ENCODE measurements at places on chromosomes 7 and 10.

GRCh38 chr7:126700807-126701604, 551.7 kb downstream of the GRM8 start:
- no peak for DNase-seq

- no peak for DNase-seq
Measured at GRCh38 chr7:44748948-44749731, 493 bp downstream of the ZMIZ2 start.

DNA sequence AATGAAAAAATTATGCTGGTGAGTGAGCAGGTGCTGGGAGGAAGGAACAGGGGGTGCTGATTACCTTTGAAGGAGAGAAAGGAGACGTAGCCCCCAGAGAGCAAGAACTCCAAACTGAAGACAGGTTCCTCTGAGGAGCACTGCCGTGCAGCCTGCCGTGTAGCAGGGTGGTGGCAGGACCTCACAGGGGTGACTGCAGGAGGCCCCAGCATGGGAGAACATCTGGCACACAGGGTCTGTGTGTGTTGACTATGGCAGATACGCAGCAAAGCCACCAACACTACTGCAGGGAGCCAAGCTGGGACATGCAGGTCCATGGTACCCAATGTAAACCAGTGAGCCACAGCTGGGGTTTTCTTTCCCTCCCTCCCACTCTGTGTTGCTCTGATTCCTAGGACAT, 192.1 kb upstream of the PDE1C start:
- no peak for DNase-seq

GRCh38 chr7:137354396-137354795, 10.9 kb upstream of the PTN start:
- no peak for DNase-seq

GRCh38 chr7:36639826-36640225, 84.5 kb downstream of the AOAH start:
- DNase-seq, result no peak

- DNase-seq, result no peak
Measured at GRCh38 chr7:11175371-11175770, 201.7 kb downstream of the PHF14 start.

GRCh38 chr7:99625321-99625720, 8.6 kb downstream of the ZSCAN25 start:
- peak; percentile 7 for DNase-seq

DNA sequence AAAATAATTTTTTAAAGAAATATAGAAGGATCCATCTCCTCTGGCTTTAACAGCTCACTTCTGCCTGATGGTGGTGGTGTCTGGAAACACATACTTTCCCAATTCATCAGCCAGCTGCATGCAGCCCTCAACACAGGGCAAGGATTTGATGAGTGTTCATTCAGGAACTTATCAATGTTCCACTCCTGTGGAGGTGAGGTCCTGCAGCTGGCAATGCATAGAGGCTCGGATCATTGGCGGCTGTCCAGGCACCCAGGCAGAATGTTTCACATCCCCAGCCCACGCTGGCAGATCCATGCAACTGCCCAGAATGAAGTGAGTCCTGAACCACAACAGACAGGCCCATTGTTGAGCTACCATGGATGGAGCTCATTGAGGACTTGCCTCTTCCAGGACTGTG, 55.2 kb upstream of the KCNMA1 start:
- DNase-seq, result no peak

DNA sequence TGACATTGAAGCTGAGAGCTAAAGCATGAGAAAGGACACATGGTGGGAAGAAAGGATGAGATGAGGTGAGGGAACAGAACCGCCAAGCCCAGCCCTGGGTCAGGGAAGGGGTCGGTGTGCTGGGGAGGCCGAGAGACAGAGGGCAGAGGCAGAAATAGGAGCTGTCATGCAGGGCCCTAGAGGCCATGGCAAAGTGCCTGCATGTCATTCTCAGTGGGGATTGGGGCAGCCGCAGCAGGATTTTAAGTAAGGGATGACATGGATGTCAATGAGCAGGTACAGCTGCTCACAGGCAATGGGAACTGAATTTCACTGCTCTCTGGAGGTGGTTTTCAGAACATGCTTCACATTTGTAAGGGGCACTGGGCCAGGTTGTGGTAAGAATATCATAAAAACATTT, 227.4 kb downstream of the RAB11FIP2 start:
- DNase-seq, result no peak

- no peak for DNase-seq
Measured at GRCh38 chr7:122137251-122138077, 6.6 kb downstream of the AASS start.

DNA sequence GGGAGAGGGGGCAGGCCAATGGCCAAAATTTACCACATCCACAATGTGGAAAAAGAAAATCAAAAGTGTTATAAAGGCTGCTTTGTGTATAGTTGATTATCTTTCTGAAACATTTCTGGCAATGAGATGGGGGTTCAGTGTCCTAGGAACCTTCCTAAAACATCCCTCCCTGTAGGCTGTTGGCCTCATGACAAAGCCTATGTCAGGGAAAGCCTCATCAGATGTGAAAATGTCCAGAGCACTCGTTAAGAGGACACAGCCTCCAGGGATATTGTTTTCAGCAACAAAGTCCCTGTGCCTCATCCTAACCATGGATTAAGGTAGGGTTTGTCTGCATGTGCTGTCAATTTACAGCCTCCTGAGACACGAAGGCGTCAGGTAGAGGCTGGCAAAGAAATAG, 17.0 kb downstream of the SUN3 start:
- DNase-seq, result no peak

- DNase-seq, result no peak
Measured at GRCh38 chr10:100368721-100369120, 21.7 kb downstream of the SCD start.

GRCh38 chr10:17764142-17764541, 12.1 kb downstream of the TMEM236 start:
- DNase-seq, result no peak

- no peak for DNase-seq
Measured at GRCh38 chr10:71379118-71379766, 17.5 kb upstream of the CDH23 start.

GRCh38 chr7:120327054-120327453, 54.1 kb downstream of the KCND2 start:
- no peak for DNase-seq

DNA sequence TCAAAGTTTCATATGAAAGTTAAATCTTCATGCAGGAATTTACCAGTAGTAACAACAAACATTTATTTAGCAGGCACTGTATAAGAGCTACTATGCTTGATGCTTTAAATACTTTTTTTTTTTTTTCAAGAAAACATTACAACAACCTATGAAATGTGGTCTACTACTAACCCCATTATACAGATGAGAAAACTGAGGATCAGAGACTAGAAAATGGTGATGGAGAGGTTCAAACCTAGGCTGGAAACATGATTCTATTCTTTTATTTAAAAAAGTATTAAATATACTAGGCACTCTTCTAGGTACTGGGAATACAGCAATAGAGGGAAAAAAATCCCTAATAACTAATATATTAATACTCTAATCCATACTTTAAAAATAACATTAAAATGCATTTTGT, 40.6 kb upstream of the TMEM168 start:
- no peak for DNase-seq

DNA sequence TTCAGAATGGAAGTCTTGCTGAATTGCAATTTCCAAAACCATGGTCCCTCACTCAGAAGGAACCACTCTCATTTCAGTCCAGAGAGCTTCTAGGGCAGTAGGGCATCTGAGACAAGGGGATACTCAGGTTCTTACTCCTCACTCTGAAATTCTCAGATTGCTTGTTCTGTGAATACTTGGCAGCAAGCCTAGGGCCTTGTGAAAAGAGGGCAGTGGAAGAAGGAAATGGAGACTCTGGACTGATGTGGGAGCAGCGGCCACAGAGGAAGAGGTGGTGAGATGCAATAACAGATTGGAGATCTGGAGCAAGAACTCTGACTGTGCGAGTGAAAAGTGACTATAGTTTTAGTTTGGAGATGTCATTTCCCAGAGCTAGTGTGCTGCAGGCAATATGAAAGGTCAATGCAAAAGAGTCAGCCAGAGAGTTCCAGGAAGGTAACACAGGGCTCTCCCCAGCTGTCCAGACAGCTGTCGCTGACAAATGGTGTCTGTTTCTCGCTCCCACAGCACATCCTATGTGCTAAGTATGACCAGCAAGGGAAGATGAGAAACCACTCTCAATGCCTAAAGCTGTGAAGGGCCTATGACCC, 291.6 kb upstream of the KIAA1217 start:
- DNase-seq, result no peak
